Stimulated activated CD8-positive, alpha-beta memory T cell treated with anti-CD3 and anti-CD28 coated beads, Interleukin-2, amount 100 ng/mL, for 48 hours (primary cell): ENCODE measurements at places on chromosomes 12 and 14.

DNA sequence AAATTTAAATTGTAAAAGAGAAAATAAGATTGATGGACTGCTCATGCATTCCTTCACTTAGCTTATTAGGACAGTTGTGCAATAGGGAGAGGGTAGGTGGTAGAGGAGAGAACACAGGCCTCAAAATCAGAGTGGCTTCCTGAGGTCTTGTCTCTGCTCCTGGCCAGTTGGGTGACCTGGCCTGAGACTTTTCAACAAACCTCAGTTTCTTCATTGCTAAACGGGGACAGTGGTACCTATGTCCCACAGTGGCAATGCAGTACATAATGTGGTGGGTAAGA is 2.6 kb downstream of the MAP3K12 start:
- no peak for DNase-seq

DNA sequence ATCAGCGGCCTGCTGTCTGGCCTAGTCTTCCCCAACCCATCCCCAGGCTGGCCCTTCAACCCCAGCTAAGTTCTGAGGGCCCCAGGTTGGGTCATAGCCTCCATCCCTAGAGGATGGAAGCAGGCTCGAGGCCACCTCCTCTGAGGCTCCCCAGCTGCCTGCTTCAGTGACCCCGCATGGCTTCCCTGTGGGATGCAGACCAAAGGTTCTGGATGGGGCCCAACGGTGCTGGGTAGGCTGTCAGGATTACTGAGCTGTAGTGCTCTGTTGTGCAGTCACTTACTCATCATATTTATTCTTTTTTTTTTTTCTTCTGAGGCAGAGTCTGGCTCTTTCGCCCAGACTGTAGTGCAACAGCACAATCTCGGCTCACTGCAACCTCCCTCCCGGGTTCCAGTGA is 92.0 kb downstream of the IRF2BPL start:
- DNase-seq, result no peak

DNA sequence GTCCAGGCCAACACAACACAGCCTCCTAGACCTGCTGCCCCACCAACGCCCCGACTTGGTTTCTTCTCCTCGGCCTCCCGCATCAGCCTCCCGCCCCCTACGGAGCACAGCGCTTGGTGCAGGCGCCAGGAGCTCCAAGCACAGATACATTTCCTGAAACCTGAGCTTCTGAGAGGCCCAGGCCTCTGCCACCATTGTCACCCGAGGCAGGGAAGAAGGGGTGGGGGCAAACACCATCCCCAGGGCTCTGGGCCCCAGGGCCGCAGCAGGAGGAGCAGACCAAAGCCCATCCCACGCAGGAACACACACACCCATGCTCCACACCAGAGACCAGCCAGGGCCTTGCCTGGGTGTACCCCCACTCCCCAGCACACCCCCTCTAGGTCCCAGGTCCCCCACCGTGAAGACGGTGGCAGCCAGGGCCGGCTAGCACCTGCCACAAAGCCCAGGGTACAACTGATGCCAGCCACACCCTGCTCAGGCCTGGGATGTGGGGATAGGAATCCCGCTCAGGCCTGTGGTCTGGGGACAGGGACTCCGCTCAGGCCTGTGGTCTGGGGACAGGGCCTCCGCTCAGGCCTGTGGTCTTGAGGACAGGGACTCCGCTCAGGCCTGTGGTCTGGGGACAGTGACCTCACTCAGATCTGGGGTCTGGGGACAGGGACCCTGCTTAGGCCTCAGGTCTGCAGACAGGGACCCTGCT is 5.4 kb downstream of the JAG2 start:
- DNase-seq, result no peak

DNA sequence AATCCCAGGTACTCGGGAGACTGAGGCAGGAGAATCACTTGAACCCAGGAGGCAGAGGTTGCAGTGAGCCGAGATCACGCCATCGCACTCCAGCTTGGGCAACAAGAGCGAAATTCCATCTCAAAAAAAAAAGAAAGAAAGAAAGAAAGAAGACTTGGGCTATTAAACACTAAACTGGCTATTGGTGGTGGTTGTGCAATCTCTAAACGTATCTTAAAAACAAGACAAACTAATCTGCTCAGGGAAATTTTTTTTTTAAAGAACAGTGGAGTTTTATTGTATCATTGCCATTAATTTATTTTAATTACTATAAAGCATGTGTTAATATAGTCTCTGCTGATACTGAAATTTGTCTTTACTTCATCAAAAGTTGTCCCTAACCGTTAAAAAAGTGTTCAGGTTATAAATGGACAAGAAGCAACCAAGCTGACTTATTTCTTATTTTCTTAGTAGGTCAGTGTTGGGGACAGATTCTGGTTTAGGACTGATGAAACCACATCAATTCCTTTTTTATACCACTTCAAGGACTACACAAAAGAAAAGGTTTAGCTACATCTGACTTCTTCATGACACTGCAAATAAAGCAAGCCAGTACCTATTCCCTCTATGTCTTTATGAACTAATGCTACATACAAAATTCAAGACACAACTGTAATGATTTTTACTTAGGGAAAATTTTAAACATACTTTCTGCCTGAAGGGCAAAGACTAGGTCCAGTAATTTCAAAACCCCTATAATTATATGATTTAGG is 68.7 kb upstream of the KRAS start:
- DNase-seq, result no peak

GRCh38 chr14:61644175-61644574 is 51.1 kb upstream of the HIF1A start:
- DNase-seq, result no peak
